A549 treated with CpdA at 1 μM for 4 hours (cell line): ENCODE measurements at places on chromosomes 2 and 18. TPM values are rescaled to one million over a fixed set of nuclear protein-coding genes. Genes with fewer than 3 reads are reported as not detected.

CNGA3 gene
- total RNA-seq = not detected in 5 replicates

GREB1L gene
- total RNA-seq = 1.3 to 2.6 TPM (median 2.1 TPM) in 5 replicates

TTN gene
- under 0.01 to 0.03 TPM (median 0.01 TPM) in 4 of 5 replicates, not detected in the other for total RNA-seq

XDH gene
- 1.1 to 1.7 TPM (median 1.2 TPM) in 5 replicates for total RNA-seq

RAB6D gene
- 0.01 TPM in 1 of 5 replicates, not detected in the others for total RNA-seq

MAP3K20 gene
- 31.0 to 44.2 TPM (median 37.7 TPM) in 5 replicates for total RNA-seq
